Choroid plexus epithelial cell (primary cell): ENCODE measurements at places on chromosomes 16 and 17.

- no peak for DNase-seq
These were observed 5.8 kb downstream of the P2RX5 start for GRCh38 chr17:3690094-3690715.

DNA sequence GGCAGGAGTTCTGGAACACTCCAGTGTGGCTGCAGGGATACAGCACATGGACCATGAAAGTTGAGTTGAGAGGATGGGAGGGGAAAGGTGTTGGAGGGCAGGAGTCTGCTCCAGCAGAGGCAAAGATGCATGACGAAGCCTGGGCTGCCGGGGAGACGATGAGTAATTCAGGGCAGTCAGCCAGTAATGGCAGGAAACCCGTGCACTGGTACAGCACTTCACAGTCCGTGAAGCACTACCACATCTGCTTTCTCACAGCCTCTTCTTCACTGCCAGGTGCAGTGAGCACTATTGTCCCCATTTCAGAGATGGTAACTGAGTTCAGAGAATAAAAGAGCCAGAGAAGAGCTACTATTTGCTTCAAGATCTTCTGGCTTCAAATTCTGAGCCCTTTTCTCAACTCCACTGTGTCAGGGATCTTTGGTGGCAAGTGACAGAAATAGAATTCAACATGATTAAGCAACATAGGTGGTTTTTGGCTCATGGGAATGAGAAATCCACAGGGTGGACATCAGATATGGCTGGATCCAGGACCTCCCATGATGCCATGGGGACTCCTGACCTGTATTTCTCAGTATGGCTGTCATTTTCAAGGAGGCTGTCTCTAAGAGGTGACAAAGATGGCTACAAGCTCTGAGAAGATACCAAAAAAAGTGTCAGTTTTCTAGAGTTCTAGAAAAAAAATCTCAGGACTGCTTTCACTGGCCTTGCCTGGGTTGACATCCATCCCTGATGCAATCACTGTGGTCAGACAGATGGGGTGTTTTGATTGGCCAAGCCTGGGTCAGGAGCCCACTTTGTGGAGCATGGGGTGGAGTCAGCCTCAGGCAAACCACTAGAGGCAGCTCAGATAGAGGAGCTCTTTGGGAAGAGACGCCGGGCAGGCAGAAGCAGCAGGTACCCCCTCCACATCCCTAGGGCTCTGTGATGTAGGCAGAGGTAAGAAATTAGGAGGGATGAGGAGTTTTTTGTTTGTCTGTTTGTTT is 24.7 kb downstream of the IL21R start:
- peak; percentile 97 for DNase-seq

GRCh38 chr17:74779948-74780400 is 3.8 kb upstream of the NAT9 start:
- DNase-seq = no peak

DNA sequence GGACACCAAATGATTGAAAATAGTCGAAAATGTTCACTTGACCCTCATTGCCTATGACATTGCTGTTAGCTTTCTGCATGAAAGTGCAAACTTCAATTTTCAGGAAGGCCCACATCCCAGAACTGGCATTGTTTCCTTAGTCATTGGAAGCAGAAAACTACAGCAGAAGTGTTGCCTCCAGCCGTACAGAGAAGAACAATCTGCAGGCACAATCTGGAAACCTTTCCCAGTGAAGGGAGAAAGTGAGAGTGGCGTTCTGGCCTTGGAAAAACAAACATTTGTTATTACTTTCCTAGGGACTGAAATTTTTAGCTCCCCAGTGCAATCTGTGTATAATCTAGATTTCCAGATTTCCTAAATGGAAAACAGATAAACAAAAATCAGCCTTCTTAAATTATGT is 529.5 kb upstream of the RBFOX1 start:
- no peak for DNase-seq

DNA sequence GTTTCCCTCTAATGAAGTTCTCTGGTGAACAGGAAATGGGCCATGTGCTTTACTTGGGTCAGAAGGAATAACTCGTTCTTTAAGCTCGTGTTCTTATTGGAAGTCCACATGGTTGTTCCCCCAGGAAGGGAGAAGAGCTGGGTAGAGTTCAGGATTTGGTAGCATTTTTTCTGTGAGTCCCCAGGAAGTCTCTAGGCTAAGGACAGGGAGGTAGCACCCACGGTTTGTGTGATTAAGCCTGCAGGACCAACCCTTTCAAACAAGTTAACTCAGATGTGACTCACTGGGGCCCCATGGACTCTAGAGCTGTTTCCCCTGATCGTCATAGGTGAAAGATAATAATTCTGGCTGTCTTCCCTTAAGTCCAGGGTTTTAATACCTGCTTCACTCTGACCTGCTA is 16.4 kb downstream of the SAP30BP start:
- DNase-seq = peak; percentile 62

GRCh38 chr17:38564869-38565268 is 40.9 kb downstream of the SRCIN1 start:
- no peak for DNase-seq

DNA sequence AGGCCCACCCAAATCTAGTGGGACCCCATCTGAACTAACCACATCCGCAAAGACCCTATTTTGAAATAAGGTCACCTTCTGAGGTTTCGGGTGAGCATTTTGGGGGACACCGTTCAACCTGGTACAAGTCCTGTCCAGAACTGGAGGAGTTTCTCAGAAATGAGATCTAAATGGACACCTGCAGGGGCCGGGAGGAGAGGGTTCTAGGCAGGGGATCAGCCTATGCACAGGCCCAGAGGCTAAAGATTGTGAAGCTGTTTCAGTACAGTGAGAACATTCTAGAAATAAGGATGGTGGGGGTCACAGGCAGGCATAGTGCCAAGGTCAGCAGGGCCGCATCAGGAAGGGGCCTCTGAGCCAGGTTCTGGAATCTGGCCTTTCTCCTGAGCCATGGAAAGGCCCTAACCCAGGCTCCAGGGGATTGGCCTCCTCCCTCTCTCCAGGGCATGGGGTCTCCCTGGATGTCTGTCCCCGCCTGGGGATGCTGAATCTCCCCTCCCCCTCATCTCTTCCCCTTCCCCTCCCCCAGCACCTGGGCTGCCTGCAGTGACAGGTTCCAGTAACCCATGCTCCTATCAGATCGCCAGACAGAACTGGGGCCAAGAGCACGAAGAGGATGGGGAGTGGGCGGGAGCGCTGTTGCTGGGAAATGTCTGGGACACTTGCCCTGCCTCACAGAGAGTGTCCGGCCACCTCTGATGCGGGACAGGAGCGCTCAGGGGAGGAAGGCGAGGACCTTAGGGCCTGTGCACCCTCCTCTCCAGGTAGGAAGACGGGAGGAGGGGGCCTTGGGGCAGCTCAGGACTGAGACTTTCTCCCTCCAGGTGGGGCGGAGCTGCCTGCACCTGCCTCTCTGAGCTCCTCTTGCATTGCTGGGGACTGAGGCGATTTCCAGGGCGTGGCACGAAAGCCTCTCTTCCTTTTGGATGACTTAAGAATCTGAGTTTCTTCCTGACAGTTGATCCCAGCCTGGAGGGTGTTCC is 321.4 kb upstream of the TNRC6C start:
- no peak for DNase-seq

GRCh38 chr17:7190276-7190917 is 11.2 kb upstream of the ASGR1 start:
- no peak for DNase-seq

DNA sequence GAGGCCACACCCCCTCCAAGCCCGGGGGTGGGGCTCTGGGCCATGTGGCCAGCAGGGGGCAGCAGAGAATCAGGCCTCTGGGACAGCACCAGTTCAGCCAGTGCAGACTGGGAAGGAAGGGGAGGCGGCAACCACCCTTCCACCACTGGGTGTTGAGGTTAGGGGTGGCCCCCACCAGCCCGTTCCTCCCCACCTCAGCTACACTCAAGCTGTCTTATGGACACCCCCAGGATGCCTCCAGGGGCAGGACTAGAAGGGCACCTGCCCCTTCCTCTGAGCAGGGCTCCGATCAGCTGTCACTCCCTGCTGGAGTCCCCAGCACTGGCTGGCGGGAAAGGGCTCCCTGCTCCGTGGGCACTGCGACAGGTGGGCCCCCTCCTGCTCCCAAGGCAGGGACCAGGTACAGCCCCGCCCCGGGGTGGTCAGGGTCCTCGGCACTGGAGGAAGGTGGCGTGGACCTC is 21.8 kb downstream of the KATNB1 start:
- peak; percentile 86 for DNase-seq

DNA sequence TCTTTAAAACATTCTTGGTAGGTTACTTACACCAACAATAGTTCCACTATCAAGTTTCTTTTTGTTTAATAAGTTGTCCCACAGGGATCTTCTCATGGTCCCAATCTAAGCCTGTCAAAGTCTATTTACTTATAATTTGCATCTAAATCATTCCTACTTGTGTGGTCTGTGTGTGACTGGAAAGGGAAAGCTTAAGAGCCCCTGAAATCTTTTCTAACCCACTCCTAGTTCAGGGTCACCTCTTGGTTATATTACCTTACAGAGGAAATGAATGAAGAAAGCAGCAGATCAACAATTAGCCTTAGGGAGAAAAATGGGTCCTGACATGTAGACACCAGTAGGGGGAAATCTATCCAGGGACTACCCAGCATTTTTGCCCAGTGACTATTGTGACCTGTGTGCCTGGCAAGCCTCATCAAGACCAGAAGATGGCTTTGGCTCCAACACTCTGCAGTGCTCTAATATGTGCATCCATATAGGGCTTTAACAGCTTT is 110.4 kb upstream of the HAS3 start:
- DNase-seq = peak; percentile 50

DNA sequence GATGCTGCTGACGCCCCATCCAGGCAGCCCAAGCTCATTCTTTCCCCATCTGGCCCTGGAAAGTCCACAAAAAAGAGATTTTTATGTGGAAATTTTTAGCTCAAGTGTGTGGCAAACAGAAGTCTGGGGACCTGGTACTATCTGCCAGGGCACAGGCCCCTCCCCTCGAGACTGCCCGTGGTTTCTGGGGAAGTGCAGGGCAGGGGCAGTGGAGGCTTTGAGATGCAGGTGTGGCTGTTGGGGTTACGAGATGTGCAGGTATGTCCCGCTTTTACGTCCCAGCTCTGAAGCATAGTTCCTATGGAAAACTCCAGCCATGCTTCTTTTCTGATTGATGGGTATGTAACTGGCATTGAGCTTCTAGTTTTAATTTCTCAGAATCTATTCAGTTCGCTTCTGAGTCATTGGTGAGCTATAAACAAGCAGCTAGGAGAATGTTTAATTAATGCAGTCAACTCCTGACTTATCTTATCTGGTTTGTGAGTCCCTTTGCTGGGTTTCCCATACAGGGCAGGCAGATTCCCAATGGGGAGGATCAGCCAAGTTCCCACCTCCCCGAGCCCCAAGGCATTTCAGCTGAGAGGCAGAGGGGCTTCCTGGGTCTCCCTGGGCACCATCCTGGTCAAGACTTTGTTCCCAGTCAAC is 16.2 kb downstream of the TBX4 start:
- no peak for DNase-seq

DNA sequence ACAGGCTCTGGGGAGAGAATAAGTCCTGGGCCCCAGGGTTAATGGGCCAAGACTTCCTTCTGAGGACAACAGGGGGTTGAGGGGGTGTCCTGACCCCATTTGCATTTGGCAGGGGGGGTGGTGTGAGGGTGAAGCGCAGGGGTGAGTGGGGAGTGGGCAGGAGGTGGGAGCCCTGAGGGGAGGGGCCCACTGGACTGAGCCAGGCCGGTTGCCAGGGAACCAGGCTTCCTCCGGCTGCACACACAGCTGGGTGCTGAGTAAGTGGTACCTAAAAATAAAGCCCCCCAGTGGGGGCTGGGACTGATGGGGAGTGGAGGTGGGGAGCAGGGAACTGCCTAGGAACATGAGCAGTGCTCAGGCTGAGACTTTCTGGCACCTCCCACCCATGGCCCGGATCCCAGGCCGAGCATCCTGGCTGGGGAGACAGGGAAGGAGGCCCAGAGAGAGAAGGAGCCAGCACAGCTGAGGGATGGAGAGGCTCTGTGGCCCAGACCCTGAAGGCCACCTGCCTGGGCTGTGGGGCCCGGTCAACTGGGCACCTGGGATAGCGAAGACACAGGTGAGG is 7.5 kb upstream of the RASD1 start:
- no peak for DNase-seq

DNA sequence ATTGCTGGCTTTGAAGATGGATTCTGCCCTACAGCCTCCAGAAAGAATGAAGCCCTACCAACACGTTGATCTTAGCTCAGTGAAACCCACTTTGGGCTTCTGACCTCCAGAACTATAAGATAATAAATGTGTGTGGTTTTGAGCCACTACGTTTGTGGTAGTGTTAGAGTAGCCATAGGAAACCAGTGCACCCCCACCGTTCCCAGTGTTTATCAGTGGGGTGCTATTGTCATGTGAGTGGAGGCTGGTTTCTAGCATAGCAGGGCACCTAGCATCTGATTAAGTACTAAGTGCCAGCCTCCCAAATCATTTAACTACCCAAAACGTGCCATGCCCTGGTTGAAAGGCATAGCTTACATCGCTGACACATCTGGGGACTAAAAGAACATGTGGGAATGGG is 423.9 kb downstream of the UTP18 start:
- DNase-seq = no peak

DNA sequence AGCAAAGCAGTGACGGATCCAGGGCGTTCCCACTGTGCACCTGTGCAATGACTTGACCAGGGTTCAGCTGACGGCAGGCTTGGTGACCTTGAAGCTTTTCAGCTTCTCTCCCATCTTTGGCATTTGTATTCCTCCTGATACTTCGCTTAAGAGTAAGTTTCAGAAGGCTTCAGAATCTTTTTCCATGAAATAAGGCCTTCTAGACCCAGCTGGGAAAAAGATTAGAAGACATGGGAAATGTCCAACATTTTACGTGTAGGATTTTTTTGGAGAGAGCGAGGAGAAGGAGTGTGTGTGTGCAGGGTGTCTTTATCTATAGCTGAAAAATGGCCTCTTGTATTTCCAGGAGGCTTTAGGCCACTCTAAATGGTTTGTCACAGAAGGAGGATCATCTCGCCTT is 104.1 kb downstream of the BANP start:
- DNase-seq = no peak

DNA sequence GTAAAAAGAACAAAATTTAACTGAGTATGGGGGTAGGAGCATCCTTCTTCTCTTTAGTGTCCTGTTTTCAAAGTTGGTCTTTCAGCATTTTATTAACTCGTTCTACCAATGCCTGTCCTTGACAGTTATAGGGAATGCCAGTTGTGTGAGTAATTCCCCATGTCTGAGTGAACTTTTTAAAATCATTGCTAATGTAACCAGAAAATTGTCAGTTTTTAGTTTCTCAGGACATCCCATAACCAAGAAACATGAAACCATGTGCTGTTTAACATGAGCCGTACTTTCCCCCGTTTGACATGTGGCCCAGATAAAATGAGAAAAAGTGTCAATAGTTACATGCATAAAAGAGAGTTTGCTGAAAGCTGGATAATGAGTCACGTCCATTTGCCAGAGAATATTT is 71.4 kb upstream of the ARL4D start:
- DNase-seq = no peak

- no peak for DNase-seq
These were observed 256.1 kb downstream of the CPPED1 start for GRCh38 chr16:12547608-12547922.
